Smooth muscle cell of the umbilical artery (primary cell): ENCODE measurements at places on chromosomes 2 and 18. TPM values are rescaled to one million over a fixed set of nuclear protein-coding genes. Genes with fewer than 3 reads are reported as not detected.

ITPRID2 gene
- total RNA-seq, result 204 and 319 TPM in 2 replicates

GREB1L gene
- 0.18 and 0.30 TPM in 2 replicates for total RNA-seq

HDLBP gene
- total RNA-seq, result 1,376 and 1,531 TPM in 2 replicates

GTF3C2 gene
- 28.8 and 35.8 TPM in 2 replicates for total RNA-seq

PIEZO2 gene
- 1.1 and 8.0 TPM in 2 replicates for total RNA-seq

PTH2R gene
- total RNA-seq, result under 0.01 TPM in 1 of 2 replicates, not detected in the other

PTPRN gene
- 66.2 and 67.6 TPM in 2 replicates for total RNA-seq

PFN4 gene
- total RNA-seq, result 0.30 and 0.42 TPM in 2 replicates

FHOD3 gene
- 77.6 and 85.5 TPM in 2 replicates for total RNA-seq

C1GALT1C1L gene
- 0.74 and 1.2 TPM in 2 replicates for total RNA-seq

CCDC148 gene
- total RNA-seq, result 0.59 and 1.2 TPM in 2 replicates

SMC6 gene
- 25.2 and 46.7 TPM in 2 replicates for total RNA-seq

AKAIN1 gene
- total RNA-seq, result not detected in 2 replicates

UGT1A10 gene
- total RNA-seq, result not detected in 2 replicates

KCNS3 gene
- 5.0 and 5.5 TPM in 2 replicates for total RNA-seq

PRR30 gene
- total RNA-seq, result not detected in 2 replicates

IL36B gene
- total RNA-seq, result not detected in 2 replicates

INPP5D gene
- total RNA-seq, result 0.59 and 2.4 TPM in 2 replicates

INHBB gene
- total RNA-seq, result not detected in 2 replicates

HNMT gene
- total RNA-seq, result 24.9 and 25.7 TPM in 2 replicates

IL1RN gene
- total RNA-seq, result not detected in 2 replicates

NT5C1B gene
- total RNA-seq, result not detected in 2 replicates

ASTL gene
- total RNA-seq, result 0.23 TPM in 1 of 2 replicates, not detected in the other

ALPP gene
- total RNA-seq, result not detected in 2 replicates

STK36 gene
- total RNA-seq, result 37.0 and 40.1 TPM in 2 replicates

GPR39 gene
- 1.8 and 7.4 TPM in 2 replicates for total RNA-seq

UGP2 gene
- total RNA-seq, result 245 and 383 TPM in 2 replicates

SF3B1 gene
- 244 and 257 TPM in 2 replicates for total RNA-seq

CCL20 gene
- total RNA-seq, result 0.92 and 3.0 TPM in 2 replicates

CROCC2 gene
- total RNA-seq, result not detected in 2 replicates

SERPINB10 gene
- not detected in 2 replicates for total RNA-seq

ANKRD30BL gene
- total RNA-seq, result not detected in 2 replicates

PJVK gene
- total RNA-seq, result 1.8 and 2.1 TPM in 2 replicates

ANKRD29 gene
- 0.59 and 0.88 TPM in 2 replicates for total RNA-seq

PGAP1 gene
- 11.0 and 11.5 TPM in 2 replicates for total RNA-seq

DCDC2C gene
- total RNA-seq, result not detected in 2 replicates

C2orf80 gene
- total RNA-seq, result not detected in 2 replicates

HOXD9 gene
- total RNA-seq, result 2.7 and 3.6 TPM in 2 replicates

B3GNT7 gene
- total RNA-seq, result under 0.01 and 0.60 TPM in 2 replicates

SS18 gene
- 143 and 156 TPM in 2 replicates for total RNA-seq

UGT1A3 gene
- not detected in 2 replicates for total RNA-seq

ALK gene
- total RNA-seq, result not detected in 2 replicates

TRABD2A gene
- 6.0 and 7.7 TPM in 2 replicates for total RNA-seq

EVX2 gene
- not detected in 2 replicates for total RNA-seq

MYO7B gene
- 0.09 and 0.59 TPM in 2 replicates for total RNA-seq

LDLRAD4 gene
- 4.1 and 42.2 TPM in 2 replicates for total RNA-seq

C2orf76 gene
- 6.7 and 9.5 TPM in 2 replicates for total RNA-seq

IL1F10 gene
- not detected in 2 replicates for total RNA-seq

SNORC gene
- total RNA-seq, result 0.89 and 1.2 TPM in 2 replicates

C2orf66 gene
- 0.28 and 0.30 TPM in 2 replicates for total RNA-seq

ACTG2 gene
- 94.1 and 175 TPM in 2 replicates for total RNA-seq

KIAA1328 gene
- 3.6 and 5.3 TPM in 2 replicates for total RNA-seq

NEU2 gene
- total RNA-seq, result not detected in 2 replicates

LRP2 gene
- not detected in 2 replicates for total RNA-seq

VWC2L gene
- not detected in 2 replicates for total RNA-seq

SERPINB4 gene
- total RNA-seq, result 0.09 TPM in 1 of 2 replicates, not detected in the other

CTAGE1 gene
- 0.05 TPM in 1 of 2 replicates, not detected in the other for total RNA-seq
